Endodermal cell (in vitro differentiated cells): ENCODE measurements at places on chromosomes 1 and 21. TPM values are rescaled to one million over a fixed set of nuclear protein-coding genes. Genes with fewer than 3 reads are reported as not detected.

DNA sequence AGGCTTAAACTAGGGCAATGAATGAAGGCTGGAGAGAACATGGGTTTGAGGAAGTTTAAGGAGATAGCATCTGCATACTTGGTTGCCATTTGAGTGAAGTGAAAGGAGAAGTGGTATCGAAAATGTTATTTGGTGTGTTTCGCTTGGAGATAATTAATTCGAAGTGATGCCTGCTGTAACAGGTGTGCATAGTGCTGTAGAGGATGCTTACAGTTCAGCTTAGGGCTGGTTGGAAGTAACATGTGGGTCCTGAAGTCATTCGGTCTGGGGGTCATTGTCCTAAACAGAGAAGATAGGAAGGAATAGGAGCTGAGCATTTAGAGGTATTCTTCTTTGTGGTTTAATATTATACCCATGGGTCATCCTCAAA, 301 bp upstream of the NUDT17 start:
- H3K36me3 ChIP-seq: peaks cover 56% of the 10 kb centered on the region
- no peak overlapping the region for H3K27ac ChIP-seq
- no peak for DNase-seq

GRCh38 chr21:28856588-28857250, 136.0 kb downstream of the LTN1 start:
- no peak overlapping the region for H3K27ac ChIP-seq
- peak; percentile 61 for DNase-seq
- no peak overlapping the region for H3K4me3 ChIP-seq
- H3K27me3 ChIP-seq: no peaks in the 10 kb centered on the region
- no peaks in the 10 kb centered on the region for H3K4me1 ChIP-seq

DNA sequence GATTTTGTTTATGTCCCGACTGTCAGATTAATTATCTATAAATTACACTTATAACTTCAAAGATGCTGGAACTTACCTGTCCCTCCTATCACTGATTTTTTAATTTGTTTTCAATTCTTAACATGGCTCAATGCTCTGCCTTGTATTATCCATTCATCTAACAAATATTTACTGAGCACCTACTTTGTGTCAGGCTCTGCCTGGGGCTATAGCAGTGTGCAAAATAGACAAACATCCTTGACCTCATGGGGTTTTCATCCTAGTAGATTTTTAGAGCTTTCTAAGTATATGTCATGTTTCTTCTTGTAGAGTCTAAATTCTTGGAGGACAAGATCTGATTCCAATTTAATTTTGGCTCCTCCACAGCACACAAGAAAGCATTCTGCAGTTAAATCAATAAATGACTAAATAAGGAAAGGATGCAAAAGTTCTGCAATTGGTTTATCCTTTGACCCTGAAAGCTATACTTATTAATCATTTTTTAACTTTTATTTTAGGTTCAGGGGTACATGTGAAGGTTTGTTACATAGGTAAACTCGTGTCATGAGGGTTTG, 10.8 kb upstream of the SMYD2 start:
- H3K36me3 ChIP-seq: no peaks in the 10 kb centered on the region
- no peak overlapping the region for H3K4me3 ChIP-seq
- H3K27ac ChIP-seq: no peak overlapping the region
- no peak for DNase-seq
- H3K27me3 ChIP-seq: no peaks in the 10 kb centered on the region

DNA sequence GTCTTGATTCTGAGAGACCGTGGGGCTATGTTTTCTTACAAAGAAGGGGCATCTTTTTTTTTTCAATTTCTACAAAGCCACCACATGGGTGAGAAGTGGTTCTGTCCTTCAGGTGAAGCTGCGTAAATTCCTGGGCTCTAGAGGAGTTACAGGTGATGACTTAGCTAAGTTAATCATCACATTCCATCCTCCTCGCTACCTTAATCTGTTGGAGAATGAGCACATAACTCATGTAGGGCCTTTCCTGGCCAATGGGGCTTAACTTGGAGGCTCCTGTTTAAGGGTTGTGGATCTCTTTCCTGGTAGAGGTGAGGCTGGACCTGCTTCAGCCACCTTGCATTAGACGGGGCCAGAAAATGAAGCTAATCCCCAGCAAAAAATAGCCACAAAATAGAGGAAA, 19.9 kb downstream of the REG4 start:
- H3K27me3 ChIP-seq: no peaks in the 10 kb centered on the region
- DNase-seq: peak; percentile 52
- H3K4me3 ChIP-seq: peak overlapping the region; percentile 23
- peaks cover 4% of the 10 kb centered on the region for H3K4me1 ChIP-seq
- no peak overlapping the region for H3K27ac ChIP-seq

- no peaks in the 10 kb centered on the region for H3K36me3 ChIP-seq
- no peaks in the 10 kb centered on the region for H3K4me1 ChIP-seq
- H3K27ac ChIP-seq: no peak overlapping the region
Measured at GRCh38 chr1:75342786-75343185, 208.6 kb downstream of the LHX8 start.

GRCh38 chr1:177817937-177818875, 151.7 kb downstream of the SEC16B start:
- no peak overlapping the region for H3K27ac ChIP-seq
- peaks cover 8% of the 10 kb centered on the region for H3K4me1 ChIP-seq
- no peak for DNase-seq

DNA sequence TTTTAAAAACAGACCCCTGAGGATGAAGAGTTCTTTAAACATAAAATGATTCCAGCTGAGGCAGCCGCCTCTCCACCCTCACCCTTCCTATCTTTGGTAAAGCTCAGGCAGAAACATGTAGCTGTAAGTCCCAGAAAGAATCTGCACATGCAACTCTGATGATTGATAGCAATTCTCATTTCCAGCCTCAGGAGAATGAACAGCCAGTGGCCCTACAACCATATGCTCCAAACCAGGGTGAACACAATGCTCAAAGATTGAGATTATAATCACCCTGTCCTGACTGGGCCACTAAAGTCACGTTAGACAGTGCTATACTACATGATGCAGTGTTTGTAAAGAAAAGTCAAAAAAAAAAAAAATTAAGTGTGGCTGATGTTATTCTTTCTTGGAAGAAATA, 80.2 kb downstream of the LMX1A start:
- no peak for DNase-seq
- peaks cover 8% of the 10 kb centered on the region for H3K4me1 ChIP-seq
- H3K27ac ChIP-seq: no peak overlapping the region
- H3K27me3 ChIP-seq: no peaks in the 10 kb centered on the region
- no peak overlapping the region for H3K4me3 ChIP-seq

DNA sequence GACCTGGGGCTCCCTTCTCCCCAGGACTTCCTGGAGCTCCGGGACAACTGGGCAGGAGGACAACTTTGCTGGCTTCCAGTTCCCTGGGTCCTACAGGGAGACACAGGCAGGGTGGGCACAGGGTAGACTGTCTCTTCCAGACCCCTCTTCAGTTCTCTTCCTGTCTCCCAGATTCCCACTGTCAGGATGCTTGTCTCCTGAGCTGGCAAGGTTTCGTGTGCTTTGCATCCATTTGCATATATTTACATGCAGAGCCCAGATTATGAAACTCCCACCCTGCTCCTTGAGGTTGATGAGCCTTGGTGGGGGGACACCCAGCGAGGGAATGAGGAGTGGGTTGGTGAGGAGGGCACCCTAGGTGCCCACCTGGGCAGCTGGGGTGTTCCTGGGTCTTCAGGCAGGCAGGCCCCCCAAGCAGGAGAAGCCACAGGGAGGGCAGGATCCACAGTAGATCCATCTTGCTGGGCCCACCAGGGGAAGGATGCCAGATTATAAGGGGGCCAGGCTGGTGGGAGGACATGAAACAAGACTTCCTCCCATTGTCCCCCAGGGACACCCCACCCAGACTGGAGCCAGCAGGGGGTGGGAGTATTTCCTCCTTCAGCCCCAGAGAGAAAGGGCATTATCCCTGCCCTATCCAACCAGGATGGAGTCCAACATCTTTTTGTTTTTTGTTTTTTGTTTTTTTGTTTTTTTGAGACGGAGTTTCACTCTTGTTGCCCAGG, at the start of gene FCN3:
Gene FCN3 (minus strand): TSS at position 463 of the 725 bp plus-strand sequence. CDS start 6 bp downstream, at position 457.
- H3K36me3 ChIP-seq: no peaks in the 10 kb centered on the region
- no peak within 1 kb of the TSS for H3K27ac ChIP-seq
- H3K27me3 ChIP-seq: no peaks in the 10 kb centered on the region
- H3K4me3 ChIP-seq: no peak within 1 kb of the TSS
- DNase-seq: no peak
- H3K4me1 ChIP-seq: no peaks in the 10 kb centered on the region

GRCh38 chr21:41427556-41427955, 1.5 kb downstream of the MX1 start:
- no peaks in the 10 kb centered on the region for H3K36me3 ChIP-seq
- no peak for DNase-seq
- no peak overlapping the region for H3K27ac ChIP-seq
- H3K27me3 ChIP-seq: peaks cover 66% of the 10 kb centered on the region
- H3K4me3 ChIP-seq: no peak overlapping the region

GRCh38 chr1:205370780-205371179, 14.1 kb upstream of the KLHDC8A start:
- H3K4me3 ChIP-seq: no peak overlapping the region
- H3K4me1 ChIP-seq: peaks cover under 1% of the 10 kb centered on the region
- H3K36me3 ChIP-seq: no peaks in the 10 kb centered on the region
- peak; percentile 17 for DNase-seq
- H3K27me3 ChIP-seq: no peaks in the 10 kb centered on the region

C1orf52 gene
- 42.9 to 50.9 TPM (median 47.5 TPM) in 3 replicates for total RNA-seq

AIRE gene
- total RNA-seq: 2.6 and 2.7 TPM in 2 replicates

DYRK3 gene
- 6.9 and 9.0 TPM in 2 replicates for total RNA-seq

WDR64 gene
- not detected in 3 replicates for total RNA-seq
